ENCODE measurements at places on chromosomes 4 and X. TPM values are rescaled to one million over a fixed set of nuclear protein-coding genes. Genes with fewer than 3 reads are reported as not detected.

DNA sequence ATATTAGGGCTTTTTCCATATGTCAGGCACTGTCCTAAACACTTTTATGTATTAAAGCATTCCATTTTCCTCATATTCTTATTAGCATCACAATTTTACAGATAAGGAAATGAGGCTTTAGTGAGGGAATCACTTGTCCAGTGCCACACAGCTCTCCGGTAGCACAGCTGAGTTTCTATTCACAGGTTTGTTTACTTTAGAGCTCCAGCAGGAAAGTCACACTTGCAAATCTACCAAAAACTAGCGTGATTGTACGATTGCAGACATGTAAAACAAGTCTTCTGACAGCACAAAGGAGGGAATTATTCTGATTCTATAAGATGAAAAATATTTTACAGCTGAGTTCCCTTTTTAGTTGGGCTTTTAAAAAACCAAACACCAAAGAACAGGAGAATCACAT, 472.1 kb downstream of the TMA16 start:
- DNase-seq, result no peak

Gene KLHL8
- total RNA-seq, result 4.3 TPM

- peak; percentile 48 for DNase-seq
Measured at GRCh38 chr4:14184265-14184664, 556.7 kb upstream of the BOD1L1 start.

- DNase-seq, result peak; percentile 66
Measured at GRCh38 chrX:114952696-114953095, 64.7 kb downstream of the IL13RA2 start.

DNA sequence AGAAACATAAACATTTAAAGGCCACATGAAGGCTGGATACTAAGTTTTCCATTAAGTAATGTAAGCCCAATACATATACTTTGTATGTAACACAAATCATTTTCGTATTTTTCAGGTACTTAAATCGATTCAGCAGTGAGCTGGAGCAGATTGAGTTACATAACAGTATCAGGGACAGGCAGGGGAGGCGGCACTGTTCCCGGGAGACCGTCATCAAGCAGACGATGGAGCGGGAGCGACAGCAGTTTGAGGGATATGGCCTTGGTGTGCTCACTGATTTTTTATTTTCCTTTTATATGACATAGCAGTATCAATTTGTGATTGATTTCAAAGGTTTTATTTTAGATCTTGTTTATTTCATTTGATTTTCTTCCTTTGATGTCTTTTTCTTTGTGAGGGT, 20.7 kb downstream of the TMA16 start:
- no peak for DNase-seq

Gene DAPP1
- total RNA-seq, result not detected

DNA sequence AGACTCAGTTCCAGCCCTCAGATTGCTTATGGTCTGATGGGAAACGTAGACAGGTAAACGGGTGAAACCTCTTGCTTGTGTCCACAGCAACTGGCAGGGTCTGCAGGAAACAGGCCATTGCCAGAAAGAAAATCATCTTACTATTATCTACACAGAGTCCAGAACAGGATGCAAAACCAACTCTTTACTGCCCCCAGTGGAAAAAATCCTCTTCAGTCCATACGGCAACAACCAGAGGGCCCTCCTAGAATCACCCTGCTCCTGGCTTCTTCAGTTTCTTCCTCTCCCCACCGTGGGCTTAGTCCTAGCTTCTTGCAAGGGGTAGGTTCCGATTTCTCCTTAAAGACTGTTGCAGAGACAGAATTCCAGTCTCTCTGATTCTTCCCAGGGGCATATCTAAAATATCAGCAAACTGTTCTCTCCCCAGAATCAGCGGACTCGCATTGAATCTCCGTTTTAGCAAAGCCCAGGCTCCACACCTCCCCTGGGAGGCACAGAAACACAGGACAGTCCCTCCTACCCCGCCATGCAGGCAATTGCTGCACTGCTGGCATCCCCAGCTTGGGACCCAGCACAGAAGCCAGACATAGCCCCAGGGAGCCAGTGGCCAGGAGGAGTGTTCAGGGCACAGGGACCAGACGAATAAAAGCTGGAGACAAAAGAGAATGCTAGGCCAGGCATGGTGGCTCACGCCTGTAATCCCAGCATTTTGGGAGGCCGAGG, 41.0 kb upstream of the SH3RF1 start:
- peak; percentile 83 for DNase-seq

Gene PRKG2
- total RNA-seq, result 1.1 TPM

DNA sequence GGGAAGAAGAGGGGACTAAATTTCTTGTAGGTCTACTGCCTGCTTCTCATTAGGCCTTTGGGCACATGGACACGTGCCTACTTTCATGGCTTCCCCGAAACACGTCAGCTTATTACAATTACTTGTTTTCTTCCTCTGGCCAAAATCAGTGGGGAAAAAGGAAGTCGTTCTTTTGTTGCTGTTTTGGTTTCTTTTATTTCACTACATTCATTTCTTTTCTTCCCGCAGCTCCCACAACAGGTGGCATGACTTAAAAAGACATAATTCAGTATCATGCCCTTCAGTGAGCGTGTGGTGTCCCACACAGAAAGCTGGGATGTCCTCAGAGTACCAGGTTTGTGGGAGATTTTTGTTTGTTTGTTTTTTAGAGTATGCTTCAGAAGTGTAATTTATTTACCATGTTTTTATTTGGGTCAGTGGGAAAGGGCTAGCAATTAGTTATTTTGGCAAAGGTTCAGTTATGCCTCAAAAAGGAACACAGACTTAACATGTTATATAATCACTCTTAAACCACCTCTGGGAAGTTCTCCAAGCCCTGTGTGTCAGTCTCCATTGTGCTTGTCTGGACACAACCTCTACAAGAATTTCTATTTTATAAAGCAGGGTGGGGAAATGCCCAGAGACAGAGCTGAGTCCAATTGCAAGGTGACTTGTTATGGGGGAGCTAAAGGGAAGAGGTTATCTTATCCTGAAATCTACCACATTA, 44.2 kb upstream of the SPRY1 start:
- no peak for DNase-seq

- DNase-seq, result no peak
Measured at GRCh38 chr4:5683566-5683965, 24.8 kb downstream of the EVC2 start.

DNA sequence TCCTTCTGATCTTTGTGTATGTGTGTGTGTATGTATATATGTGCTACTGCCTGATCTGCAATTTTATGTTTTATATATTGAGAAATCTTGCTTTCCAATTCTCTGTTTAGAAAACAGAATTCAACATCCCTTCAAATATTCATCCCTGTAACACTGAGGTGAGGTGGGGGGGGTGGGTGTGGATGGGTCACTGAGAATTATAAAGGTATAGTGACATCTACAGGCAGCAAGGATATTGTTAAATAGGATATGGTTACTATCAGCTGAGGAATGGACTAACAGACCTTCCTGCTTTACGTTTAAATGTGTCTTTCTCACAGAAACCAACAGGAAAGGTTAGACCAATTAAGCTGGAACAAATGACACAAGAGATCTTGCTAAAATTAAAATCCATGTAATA, 19.0 kb upstream of the MAGEB2 start:
- peak; percentile 54 for DNase-seq

DNA sequence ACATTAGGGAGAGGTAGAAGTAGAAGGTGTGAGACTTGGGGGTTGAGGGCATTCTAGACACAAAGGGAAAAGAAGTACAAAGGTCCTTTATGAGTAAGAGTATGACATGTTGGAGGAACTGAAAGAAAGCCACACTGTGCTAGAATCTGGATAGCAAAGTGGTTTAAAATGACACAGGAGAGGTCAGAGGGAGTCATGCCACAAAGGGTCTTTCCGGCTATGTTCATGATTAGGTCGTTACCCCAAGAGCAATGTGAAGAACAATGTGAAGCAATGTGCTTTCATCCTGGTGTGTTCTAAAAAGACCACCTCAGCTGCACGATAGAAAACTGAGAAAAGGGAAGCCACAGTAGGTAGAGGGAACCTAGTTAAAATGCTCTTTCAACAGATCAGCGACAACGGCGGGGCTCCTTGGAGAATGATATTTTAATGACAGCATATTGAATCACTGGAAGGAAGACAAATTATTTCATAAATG, 29.2 kb downstream of the SMIM14 start:
- DNase-seq, result no peak

Gene PRDX4
- total RNA-seq, result 98.2 TPM

- no peak for DNase-seq
Measured at GRCh38 chr4:1357356-1358248, 10.6 kb downstream of the UVSSA start.

GRCh38 chr4:28248269-28248668, 1387.6 kb downstream of the STIM2 start:
- no peak for DNase-seq

DNA sequence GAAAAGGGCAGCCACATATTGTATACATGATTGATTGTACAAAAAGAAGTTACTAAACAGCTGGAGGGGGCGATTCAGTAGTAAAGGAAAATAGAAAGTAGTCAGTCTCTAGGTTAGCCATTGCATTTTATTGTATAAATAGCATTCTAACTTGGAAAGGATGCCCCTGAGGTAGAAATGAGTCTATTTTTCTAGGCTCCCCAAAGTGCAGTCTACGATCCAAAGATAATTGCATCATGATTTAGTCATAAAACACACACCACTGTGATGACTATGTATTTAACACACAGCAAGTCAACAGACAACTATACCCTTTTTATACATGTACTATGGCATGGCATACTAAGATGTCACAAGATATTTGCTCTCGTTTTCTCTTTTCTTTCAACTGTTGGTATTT, 204.9 kb downstream of the APBB2 start:
- DNase-seq, result no peak

- DNase-seq, result peak; percentile 76
Measured at GRCh38 chrX:50067435-50068284, 133.1 kb downstream of the AKAP4 start.

Gene F8A1
- 27.7 TPM for total RNA-seq

Gene TGIF2LX
- not detected for total RNA-seq

Gene TMEM192
- 13.1 TPM for total RNA-seq

DNA sequence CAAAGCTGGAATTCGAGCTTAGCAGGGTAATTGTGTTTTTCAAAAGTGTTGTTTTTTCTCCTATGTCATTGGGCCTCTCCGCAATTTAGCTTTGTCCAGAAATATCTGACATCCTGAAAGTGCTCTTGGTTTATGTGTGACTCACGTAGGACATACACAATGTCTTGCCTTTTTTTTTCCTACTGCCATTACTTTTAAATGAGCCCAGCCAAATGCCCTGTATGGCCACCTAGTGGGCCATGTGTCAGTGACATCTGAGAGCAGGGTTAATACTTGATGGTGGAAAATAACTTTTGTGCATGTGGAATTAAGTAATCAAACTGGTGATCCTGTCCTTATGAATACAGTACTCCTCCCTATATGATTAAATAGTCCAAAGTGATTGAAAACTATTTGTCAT, 1411.1 kb upstream of the TENM3 start:
- peak; percentile 53 for DNase-seq

DNA sequence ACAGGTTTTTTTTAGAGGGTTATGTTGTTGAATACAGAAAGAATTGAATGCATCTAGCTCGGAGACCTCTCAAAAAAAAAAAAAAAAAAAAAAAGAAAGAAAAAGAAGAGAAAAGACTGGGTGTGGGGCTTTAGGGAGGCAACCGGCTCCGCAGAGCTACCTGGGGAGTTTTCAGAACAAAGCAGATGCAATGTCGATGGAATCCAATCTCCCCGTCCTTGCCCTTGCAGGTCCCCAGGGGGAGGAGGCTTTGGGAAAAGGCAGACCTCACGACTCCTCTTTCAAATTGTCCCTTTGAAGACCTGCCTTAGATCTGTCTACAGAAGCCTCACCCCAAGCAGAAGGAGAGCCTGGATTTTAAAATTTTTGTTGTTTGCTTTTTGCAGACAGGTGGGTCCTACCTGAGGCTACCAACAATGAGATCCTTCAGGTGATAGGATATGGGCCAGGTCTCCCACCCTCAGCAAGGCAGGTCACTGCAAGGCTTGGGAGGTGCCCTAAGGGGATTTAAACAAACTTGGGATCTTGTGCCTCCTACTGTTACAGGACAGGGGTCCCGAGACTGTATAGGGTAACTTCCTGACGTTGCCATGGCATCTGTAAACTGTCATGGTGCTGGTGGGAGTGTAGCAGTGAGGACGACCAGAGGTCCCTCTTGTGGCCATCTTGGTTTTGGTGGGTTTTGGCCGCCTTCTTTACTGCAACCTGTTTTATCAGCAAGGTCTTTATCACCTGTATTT, 75.2 kb upstream of the PRKX start:
- DNase-seq, result peak; percentile 76

DNA sequence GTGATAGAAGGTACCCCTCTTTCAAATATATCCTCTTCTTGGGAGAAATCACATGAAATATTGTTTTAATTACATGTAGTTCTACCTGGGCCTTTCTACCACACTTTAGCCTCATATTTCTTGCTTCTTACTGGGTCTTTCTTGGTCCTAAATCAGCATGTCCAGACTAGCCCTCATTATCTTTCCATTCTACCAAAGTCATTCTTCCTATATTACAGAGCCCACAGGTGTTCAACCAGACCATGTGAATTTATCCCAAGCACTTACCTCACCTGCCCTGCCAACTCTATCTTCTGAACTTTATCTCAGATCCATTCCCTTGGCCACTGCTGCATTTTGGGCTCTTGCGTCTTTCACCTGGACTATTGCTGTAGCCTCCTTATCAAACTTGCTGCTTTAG, 11.8 kb upstream of the SOWAHB start:
- DNase-seq, result no peak

Gene DACH2
- 0.87 TPM for total RNA-seq

Gene PAGE5
- not detected for total RNA-seq

DNA sequence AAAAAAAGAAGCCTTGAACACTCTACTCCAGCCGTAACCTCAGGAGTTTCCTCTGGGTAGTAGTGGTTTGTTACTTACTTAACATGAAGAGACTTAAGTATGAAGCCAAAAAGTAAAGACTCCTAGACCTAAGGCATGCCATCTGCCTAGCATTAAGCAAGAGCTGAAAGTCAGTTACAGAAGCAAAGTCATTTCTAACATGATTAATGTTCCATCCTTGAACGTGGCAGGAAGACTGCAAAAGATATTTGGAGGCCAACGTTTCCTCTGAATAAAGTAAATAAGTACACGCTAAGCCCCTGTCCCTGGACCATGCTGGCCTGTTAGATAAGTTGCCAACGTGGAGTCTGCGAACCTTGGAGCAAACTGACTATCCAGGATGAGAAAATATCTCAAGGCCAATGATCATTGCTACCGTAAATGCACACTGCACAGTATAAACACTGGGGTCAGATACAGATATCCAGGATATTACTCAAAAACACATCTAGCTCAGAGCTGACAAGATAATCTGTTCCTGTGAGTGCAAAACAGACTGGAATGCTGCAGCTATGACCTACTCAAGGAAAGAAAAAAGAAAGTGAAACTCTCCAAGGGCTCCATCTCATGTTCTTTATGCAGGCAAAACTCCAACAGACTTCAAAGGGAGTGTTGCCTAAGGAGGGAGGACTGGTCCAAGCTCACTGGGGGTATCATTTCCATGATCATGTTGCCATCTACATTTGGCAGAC, 255.8 kb downstream of the COL25A1 start:
- DNase-seq, result no peak

DNA sequence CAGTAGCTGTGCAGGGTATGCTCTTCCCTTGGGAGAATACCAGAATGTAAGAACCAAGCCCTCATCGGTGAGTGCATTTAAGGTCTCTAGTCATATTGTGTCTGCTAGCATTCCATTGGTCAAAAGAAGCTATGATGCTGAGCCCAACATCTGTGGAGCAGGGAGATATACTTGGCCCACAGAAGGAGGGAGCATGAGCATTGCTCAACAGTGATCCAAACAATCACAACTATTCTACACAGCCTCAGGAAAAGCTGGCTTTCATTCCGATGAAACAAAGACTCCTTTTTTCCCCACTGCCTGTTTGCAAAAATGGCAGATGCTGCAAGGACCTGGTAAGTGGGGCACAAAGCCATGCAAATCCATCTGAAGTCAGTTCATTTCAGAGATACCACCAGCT, 80.6 kb upstream of the DHX15 start:
- DNase-seq, result peak; percentile 10

Gene NAA10
- total RNA-seq, result 73.3 TPM

Gene SERTM2
- total RNA-seq, result not detected
